Activated T-cell treated with anti-CD3 and anti-CD28 coated beads, Interleukin-2, amount 50 U/mL, for 1 hour (primary cell): ENCODE measurements at places on chromosomes 4 and X.

GRCh38 chr4:3372933-3373465, 68.8 kb upstream of the HGFAC start:
- DNase-seq = no peak

- no peak for DNase-seq
Observed at GRCh38 chrX:152886716-152887115, 11.2 kb upstream of the ZNF185 start.

DNA sequence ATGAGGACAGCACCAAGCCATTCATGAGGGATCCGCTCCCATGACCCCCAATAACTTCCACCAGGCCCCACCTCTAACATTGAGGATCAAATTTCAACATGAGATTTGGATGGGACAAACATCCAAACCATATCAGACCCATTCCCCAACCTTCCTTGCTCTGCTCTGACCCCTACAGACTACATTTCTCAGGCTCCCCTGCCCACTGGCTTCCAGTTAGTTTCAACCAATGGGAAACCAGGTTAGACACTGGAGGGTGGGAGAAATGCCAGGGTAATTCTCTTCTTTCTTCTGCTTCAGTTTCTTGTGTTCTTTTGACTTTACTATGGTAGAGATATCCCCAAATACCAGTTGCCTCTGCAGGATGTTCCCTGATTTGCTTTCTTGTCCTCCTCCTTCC, 125.7 kb downstream of the CLCN4 start:
- no peak for DNase-seq

- DNase-seq = no peak
Observed at GRCh38 chr4:83782591-83782990, 246.7 kb downstream of the GPAT3 start.

GRCh38 chrX:30586516-30586915, 8.9 kb upstream of the TASL start:
- no peak for DNase-seq
